ENCODE measurements at places on chromosomes 16 and 17.

- DNase-seq = no peak
Measured at GRCh38 chr17:62757500-62757951, 50.6 kb downstream of the MARCHF10 start.

DNA sequence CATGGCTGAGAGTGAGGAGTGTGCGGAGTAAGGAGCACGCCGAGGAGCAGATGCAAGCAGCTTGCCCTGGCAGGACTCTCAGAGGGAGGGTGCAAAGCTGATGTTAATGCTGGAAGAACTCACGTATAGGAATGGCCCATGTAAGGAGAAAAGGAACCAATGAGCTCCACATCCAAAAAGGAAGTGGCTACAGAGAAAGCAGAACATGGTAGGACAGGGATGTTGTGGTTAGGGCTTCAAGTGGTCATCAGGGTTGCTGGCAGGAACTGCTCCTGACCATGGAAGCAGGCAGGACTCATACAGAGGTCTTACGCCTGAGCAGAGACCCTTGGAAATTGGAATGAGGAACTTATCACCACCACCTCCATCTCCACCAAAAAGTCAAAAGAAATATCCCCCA lies 5.2 kb downstream of the MYO1D start:
- no peak for DNase-seq

GRCh38 chr17:78853926-78854394 lies 13.3 kb upstream of the USP36 start:
- DNase-seq = no peak

- DNase-seq = no peak
Measured at GRCh38 chr16:69563605-69564580, 1.9 kb upstream of the NFAT5 start.

DNA sequence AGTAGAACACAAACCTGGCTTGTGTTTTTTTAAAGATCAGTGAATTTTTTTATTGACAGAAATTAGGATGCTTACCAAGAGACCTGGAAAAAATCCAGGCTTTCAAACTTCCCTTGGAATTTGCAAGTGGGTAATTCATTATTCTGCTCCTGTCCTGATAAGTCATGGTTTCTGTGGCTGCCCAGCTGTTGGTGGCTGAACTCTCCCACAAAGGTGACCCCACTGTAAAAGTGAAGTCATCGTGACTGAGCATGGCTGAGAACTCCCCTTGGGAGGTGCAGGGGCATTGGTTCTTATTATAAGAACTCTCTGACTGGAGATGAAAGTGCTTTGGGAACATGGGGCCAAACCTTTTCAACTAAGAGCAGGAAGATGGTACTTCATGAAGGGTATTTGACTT lies 46.6 kb upstream of the TANC2 start:
- DNase-seq = no peak

GRCh38 chr16:57379579-57379978 lies 7.3 kb downstream of the CX3CL1 start:
- DNase-seq = no peak

DNA sequence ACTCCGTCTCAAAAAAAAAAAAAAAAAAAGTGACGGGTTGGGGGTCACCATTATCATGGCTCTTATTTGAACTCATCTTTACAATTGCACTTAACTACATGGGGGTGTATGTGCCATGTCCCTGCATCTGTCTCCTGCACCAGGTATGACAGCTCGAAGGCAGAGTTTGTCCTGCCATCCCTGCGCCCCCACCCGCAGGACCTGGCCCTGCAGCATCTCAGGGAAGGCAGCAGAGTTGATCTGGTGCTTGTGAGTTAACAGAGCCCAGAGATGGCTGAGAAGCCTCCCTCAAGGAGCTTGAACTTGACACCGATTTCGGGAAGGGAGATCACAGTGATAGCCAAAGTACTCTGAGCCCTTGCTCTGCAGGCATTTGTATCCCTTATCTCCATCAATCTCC lies 44.8 kb downstream of the C16orf82 start:
- no peak for DNase-seq

DNA sequence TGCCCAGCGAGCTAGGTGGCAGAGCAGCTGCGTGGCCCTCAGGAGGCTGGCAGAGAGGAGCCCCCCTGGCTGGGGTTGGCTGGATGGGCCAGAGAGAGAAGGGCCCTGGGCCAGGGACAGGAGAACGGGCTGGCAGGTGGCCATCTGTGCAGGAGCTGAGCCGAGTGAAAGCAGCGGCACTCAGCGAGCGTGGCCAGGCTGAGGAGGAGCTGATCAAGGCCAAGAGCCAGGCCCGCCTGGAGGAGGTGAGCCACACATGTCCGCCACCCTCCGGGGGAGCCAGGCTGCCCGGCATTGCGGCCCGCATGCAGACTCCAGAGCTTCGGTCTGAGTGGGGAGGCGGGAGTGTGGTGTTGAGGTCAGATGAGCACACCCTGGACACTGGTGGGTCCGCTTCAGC lies 2.1 kb upstream of the RAC3 start:
- DNase-seq = no peak

GRCh38 chr16:76204249-76204648 lies 73.0 kb upstream of the CNTNAP4 start:
- no peak for DNase-seq

All from spleen (tissue), 13 donors.